ENCODE measurements at places on chromosomes 5 and 9.

- DNase-seq = no peak
Measured at GRCh38 chr5:144298658-144299057, 128.0 kb downstream of the KCTD16 start.

DNA sequence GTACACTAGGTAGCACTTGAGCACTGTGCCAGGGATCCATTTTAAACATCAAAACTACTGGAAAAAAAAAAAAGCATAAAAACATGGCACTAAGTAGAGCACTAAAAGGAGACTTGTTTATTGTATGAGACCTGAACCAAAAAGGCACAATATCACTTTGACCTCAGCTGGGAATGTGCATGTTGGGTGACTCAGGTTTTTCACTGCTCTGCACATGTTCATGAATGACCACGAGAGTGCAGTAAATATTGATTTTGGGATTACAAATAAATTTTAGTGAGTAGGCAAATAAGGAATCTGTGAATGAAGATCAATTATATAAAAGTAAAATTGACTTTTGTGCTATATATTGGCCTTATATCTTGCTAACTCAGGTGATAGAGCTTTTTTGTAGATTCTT lies 11.8 kb downstream of the RMI1 start:
- DNase-seq = no peak

GRCh38 chr9:113409883-113410206 lies 630 bp downstream of the POLE3 start:
- no peak for DNase-seq

GRCh38 chr5:118554241-118554640 lies 434.1 kb downstream of the DTWD2 start:
- DNase-seq = no peak

DNA sequence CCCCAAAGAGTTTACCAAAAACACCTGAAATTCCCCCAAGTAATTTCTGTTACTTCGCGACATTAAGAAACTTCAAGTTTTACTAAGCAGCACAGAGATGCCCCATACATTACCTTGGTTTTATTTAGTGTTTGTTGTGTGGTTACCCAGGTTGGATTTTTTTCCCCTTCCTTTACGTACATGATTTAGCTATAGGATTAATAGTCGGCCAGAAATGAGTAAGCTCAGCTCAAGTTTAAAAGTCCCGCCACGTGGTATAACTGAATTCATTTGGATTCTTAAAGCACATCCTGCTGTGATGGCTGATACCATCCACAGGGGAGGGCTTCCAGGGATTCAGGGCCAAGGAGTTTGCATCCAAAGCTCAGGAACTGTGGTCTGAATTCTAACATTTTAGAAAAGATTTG lies 75.9 kb downstream of the DAP start:
- no peak for DNase-seq

DNA sequence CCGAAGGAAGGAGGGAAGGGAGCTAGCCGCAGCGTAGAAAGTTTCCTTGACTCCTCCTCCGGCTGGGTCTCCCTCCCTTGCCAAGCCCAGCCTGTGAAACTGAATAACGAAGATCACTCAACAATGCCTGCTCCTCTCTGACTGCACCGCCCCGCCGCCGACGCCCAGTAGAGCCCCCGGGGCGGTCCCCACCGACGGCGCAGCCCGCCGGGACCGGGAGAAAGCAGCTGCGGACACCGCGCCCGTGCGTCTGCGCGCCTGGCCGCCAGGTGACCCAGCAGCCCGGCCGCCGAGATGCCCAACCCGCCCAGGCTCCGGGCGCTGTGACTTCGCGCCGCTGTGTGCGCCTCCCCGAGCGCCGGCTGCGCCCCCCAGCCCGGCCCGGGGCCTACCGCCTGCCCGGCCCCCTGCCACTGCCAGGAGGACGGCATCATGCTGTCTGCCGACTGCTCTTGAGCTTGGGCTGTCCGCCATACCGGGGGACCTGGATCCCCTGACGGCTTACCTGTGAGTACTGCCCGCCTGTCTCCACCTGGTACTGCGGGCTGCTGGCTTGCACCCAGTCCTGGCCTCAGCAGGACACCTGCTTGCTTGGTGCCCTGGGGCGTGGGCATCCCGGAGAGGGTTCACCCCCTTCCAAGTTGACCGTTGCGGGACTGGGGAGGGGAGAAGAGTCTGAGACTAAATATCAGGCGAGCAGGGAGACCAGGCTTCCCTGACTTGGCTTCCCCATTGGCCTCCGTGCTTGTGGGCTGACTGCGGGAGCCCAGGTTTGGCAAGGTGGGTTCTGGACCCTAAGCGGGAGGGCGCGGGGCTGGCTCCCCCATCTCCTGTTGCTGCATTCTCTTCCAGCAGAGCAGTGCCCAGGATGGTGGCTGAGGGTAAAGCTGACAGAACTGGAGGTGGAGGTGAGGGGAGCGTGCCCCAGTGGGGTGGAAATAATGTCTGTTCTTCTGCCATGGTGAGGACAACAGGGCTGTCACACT lies 26.2 kb upstream of the SPTLC1 start:
- no peak for DNase-seq

GRCh38 chr5:148336704-148337435 lies 1.5 kb downstream of the SPINK9 start:
- no peak for DNase-seq
